ENCODE measurements at places on chromosomes 6 and 20. TPM values are rescaled to one million over a fixed set of nuclear protein-coding genes. Genes with fewer than 3 reads are reported as not detected.

DNA sequence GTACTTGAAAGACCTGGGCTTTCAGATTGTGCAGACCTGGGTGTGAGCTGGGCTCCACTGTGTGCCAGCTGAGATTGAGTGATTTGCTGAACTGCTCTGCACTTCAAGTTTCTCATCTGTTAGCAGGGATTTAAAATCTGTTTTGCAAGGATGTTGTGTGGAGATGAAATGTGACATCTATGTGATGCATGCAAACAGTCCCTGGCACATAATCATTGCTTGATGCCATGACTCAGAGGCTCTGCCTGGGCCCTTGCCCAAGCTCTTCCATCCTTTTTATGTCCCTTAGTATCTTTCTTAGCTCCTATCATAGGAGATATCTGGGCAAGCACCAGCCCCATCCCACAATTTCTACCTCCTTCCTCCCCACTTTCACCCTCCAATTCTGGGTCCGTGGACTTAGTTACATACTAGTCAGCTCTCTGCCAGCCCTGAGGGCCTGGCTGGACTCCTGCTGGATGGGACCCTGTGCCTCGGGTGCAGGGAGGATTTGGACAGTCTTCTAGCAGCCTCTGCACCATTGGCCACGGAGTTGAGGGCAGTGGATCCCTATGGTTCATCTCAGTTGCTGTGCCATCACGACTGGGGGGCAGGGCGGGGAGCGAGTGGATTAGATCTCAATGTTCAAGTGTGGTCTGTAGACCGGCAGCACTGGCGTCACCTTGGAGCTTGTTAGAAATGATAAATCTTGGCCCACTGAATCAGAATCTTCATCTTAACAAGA is 103.6 kb downstream of the MAP3K7 start:
- no peaks in the 10 kb centered on the region for H3K36me3 ChIP-seq
- H3K27ac ChIP-seq, result no peak overlapping the region
- DNase-seq, result no peak
- H3K4me3 ChIP-seq, result no peak overlapping the region
- H3K27me3 ChIP-seq, result no peaks in the 10 kb centered on the region

The F13A1 gene
- 30.4 TPM for total RNA-seq

DNA sequence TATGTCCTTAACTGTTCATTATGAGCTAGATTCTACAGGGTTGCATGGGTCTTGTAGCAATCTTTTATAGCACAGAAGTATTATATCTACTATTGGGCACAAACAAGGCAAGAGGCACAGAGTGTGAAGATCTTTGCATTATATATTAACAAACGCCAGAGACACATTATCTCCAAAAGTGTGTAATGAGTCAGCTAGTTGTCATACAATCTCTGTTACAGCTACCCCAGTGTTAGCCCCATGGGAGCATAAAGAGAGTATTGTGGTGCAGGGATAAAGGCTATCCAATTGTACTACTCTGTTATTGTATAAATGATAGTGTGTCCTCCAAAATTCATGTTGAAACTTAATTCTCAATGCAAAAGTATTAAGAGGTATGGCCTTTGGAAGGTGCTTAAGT is 148.4 kb upstream of the RIMS1 start:
- H3K4me1 ChIP-seq, result no peaks in the 10 kb centered on the region
- no peaks in the 10 kb centered on the region for H3K27me3 ChIP-seq
- no peak overlapping the region for H3K27ac ChIP-seq

DNA sequence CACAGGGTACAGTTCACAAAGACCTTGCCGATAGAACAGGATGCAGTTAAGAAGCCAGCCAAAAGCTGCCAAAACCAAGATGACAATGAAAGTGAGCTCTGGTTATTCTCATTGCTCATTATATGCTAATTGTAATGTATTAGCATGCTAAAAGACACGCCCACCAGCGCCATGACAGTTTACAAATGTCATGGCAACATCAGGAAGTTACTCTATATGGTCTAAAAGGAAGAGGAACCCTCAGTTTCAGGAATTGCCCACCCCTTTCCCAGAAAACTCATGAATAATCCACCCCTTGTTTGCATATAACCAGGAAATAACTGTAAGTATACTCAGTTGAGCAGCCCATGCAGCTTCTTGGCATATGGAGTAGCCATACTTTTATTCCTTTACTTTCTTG is 748.7 kb downstream of the QKI start:
- DNase-seq, result no peak
- H3K4me3 ChIP-seq, result no peak overlapping the region
- no peak overlapping the region for H3K27ac ChIP-seq
- H3K36me3 ChIP-seq, result no peaks in the 10 kb centered on the region
- no peaks in the 10 kb centered on the region for H3K27me3 ChIP-seq

The MYB gene
- total RNA-seq, result not detected

DNA sequence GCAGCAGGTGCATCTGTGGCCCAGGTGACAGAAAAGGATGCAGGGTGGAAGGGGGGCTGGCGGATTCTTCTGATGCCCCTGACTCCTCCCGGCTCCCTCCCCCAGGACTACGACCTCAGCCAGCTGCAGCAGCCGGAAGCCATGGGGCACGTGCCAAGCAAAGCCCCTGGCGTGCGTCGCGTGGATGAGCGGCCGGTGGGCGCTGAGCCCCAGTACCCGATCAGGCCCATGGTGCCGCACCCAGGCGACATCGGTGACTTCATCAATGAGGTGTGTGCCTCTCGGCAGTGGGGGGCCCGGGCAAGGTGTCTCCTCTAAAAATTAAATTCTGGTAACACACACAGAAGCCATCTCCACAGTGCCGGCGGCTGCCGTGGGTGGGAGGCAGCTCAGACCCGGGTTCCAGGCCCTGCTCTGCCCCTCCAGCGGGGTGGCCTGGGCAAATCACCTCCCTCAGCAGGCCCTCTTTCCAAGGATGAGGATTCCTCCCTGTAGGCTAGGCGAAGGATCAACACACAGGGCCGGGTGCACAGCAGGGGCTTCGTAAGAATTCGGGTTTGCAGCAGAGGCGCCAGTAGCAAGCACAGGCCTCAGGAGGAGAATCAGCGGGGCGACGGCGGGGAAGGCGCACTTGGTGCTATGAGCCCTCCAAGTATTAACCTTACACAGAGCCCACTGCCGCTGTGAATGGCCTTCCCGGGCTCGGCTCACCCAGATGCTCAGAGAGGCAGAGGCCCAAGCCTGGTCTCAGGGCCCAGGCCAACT is 131.5 kb downstream of the TAF4 start:
- H3K4me3 ChIP-seq, result no peak overlapping the region
- DNase-seq, result no peak
- H3K27me3 ChIP-seq, result no peaks in the 10 kb centered on the region
- no peaks in the 10 kb centered on the region for H3K36me3 ChIP-seq
- no peaks in the 10 kb centered on the region for H3K4me1 ChIP-seq
- no peak overlapping the region for H3K27ac ChIP-seq
